Daoy (cell line): ENCODE measurements at places on chromosomes 6 and 20. TPM values are rescaled to one million over a fixed set of nuclear protein-coding genes. Genes with fewer than 3 reads are reported as not detected.

- peak; percentile 63 for DNase-seq
These were observed 19.2 kb downstream of the MRPS18A start for GRCh38 chr6:43668151-43669028.

DNA sequence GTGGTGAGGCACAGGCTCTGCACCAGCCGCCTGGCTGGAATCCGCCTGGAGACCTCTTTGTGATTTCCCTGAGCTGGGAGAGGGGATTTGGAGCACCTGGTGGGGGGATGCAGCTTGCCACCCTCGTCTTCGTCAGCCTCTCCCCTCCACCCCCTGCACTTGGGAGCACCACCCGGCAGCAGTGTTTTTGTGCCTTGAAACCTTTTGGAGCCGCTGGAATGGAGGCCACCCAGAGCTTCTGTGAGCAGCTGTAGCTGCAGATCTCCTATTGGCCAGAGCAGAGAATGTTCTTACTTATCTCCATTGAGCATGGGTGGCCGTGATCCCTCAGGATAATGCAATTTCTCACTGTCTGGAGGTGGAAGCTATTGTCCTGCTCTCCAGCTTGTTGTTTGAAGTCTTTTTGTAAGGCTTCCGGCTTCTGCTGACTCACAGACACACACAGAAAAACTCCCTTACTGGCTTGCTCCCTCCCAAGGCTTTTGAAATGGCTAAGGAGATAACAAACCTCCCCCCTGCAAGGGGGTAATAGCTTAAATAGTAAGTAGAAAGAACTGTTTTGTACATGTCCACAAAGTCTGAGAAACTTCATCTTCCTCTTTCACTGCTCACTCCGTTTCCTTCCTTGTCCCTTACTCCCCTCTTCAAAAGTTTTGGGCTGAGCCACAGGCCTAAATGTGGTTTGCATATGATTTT is 271.2 kb downstream of the PRL start:
- DNase-seq: peak; percentile 87

- no peak for DNase-seq
These were observed 23.2 kb upstream of the SLC22A23 start for GRCh38 chr6:3480009-3480408.

DNA sequence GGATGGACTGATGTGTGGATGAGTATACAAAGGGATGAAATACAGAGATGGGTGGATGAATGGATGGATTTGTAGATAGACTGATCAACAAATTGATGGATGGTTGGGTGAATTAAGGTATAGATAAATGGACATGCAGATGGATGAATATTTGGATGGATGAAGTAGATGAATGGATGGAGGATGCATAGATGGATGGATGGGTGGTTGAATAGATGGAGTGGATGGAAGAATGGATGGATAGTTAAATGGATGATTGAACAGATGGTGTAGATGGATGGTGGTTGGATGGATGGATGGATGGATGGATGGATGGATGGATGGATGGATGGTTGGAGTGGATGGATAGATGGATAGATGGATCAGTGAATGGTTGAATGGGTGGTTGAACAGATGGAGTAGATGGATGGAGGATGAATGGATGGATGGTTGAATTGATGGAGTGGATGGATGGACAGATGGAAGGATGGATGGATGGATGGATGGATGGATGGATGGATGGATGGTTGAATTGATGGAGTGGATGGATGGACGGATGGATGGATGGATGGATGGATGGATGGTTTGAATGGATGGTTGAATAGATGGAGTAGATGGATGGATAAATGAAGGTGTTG is 15.0 kb downstream of the SLC2A10 start:
- DNase-seq: no peak

DNA sequence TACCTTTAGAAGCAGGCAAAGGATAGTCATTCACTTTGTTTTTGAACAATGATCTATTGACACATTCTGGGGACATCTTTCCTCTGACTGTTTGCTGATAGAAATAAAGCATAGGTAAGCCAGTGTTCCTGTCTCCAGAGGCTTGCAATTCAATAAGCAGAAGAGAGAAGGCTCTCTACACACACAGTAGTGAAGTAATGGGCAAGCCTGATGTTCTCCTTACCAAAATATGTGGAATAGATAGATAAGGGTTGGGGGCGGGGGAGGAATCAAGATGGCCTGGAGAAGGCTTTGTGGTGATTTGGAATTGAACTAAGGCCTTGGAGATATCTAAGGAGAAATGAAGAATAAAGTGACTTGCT is 27.3 kb downstream of the PAQR8 start:
- DNase-seq: peak; percentile 5

Gene MEP1A
- total RNA-seq: not detected in 2 replicates

Gene LIN28B
- total RNA-seq: 6.5 and 7.3 TPM in 2 replicates

Gene SLC32A1
- total RNA-seq: not detected in 2 replicates
